Endothelial cell (in vitro differentiated cells): ENCODE measurements at places on chromosomes 13 and 19.
A peak's percentile ranks its signal among the peaks of the same experiment; 100 is the strongest.

DNA sequence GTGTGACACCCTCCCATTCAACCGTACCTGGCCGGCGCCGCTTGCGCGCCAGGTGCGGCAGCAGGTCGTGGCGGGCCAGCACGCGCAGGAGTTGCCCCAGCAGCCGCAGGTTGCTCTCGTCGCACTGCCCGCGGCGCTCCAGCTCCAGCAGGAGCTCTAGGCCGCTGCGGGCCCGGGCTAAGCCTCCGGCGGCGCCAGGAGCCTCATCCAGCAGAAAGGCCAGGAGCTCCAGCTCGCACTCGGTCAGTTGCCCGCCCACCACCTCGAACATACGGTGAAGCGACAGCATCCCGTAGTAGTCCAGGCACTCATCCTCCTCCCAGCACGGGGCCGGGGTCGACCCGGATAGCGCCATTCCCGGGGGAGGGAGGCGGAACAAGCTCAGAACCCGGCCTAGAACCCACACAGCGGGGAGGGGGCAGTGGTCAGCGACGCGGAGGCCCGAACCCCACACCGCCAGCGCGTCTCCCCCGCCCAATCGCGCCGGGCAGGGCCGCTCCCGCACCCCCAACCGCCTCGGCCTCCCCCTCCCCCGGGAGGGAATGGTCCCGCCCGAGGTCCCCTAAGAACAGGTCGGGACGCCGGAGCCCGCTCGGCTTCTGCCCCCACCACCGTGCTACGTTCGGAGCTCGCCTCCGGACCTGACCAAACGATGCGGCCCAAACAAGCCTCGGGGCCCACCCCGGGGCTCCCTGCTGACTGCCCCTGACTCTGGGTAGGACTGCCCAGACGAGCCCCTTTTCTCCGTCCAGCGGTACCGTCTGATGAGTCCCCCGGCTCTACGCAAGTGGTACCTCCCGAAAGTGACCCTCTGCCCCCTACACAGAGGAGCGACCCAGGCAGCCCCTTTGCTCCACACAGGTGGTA is 591 bp downstream of the DEDD2 start:
- DNase-seq, result peak; percentile 47

- no peak for DNase-seq
Observed at GRCh38 chr13:39349391-39349960, 253.5 kb downstream of the LHFPL6 start.

DNA sequence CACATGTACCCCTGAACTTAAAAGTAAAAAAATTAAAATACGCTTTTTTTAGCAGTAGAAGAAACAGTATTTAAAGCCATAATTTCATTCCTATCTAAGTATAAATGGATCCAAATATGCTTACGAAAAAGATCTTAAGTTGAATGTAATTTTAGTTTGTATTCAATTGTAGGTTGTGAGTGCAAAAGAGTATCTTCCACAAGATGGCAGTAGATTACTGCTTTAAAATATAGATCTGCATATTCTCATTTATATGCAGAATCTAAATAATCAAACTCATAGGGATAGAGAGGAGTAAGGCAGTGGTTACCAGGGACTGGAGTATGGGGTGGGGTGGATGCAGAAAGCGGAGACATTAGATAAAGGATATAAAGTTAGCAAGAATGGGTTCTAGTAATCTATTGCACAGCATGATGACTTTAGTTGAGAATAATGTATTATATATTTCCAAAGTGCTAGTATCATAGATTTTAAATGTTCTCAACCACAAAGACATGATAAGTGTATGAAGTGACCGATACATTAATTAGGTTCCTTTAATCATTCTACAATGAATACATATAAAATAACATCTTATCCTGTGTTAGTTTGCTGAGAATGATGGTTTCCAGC is 14.2 kb downstream of the OR7A17 start:
- DNase-seq, result no peak

GRCh38 chr13:110808138-110808537 is 94.6 kb downstream of the ING1 start:
- DNase-seq, result no peak
